ENCODE measurements at places on chromosomes 6 and 20.

GRCh38 chr6:150198532-150198931 is 55.7 kb downstream of the PPP1R14C start:
- no peak for DNase-seq

GRCh38 chr6:77361018-77361417 is 102.3 kb downstream of the HTR1B start:
- DNase-seq: no peak

DNA sequence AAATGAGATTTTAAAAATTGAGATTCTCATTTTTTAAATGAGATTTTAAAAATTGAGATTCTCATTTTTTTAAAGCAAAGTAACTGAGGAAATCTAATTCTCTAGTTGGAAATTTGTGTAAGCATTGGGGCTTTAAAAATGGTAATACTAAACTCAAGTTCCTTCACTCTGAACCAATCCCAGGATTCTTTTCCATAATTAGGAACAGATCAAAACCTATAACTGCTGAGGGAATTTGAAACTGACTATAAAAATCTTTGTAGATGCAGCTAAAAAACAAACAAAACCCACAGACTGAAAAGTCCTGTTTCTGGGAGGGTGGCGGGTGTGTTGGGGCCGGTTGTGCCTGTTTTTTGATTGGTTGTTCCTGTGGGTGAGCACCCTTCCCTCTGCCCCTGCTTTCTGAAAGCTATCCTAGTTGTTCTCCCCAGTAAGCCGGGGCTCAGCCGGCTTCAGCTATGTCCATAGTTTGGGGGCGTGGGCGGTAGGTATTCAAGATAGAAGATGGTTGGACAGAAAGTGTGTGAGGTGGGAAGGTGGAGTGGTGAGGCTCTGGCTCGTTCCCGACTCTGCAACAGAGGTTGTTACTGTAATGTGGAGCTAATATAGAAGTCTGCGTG is 49.3 kb downstream of the GFRA4 start:
- DNase-seq: no peak

GRCh38 chr6:111417946-111418345 is 65.1 kb downstream of the REV3L start:
- no peak for DNase-seq

GRCh38 chr6:29591677-29592076 is 6.8 kb downstream of the OR2H2 start:
- no peak for DNase-seq

- no peak for DNase-seq
Observed at GRCh38 chr6:13066050-13066449, 262.3 kb downstream of the TBC1D7 start.

DNA sequence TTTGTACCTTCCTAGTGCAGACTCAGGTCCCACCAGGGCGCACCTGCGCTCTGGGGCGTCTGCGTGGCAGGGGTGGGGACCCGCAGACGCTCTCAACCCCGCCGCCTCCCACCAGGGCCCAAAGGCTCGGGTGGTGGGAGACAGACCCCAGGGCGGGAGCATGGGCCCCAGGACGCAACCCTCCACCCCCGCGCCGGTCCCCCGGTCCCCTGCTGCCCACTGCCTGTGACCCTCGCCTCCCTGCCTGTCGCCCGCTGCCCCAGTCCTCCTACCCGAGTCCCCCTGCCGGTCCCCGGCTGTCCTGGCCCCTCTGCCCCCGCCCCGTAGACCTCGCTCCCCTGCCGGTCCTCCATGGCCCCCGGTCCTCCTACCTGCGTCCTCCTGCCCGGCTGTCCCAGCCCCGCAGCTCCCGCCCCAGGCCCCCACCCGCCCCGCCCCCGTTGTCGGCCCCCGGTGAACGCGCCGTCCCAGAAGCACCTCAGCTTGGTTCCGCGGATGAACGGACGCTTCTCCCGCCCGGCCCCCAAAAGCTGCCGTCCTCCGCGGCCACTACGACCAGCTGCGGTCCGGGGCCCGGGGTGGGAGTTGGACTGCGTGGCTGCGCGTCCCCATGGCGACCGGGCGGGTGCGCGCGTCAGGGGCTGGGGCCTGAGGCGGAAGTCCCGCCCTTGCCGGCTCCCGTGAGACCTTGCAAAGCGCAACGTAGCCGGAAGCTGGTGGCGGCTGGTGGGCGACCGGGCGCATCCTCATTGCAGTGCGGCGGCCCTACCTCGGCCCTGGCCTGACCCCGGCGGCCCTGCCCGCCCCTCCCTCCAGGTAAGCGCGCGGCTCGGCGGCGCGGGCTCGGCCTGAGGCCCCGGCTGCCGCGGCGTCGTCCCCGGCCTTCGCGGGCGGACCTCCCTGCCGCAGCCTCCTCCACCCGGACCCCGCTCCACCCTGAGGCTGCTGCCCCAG is at the start of gene ARFGAP1:
Gene ARFGAP1 (plus strand): TSS at position 709 of the 954 bp plus-strand sequence. CDS start 2,768 bp downstream, outside the sequence.
- peak; percentile 92 for DNase-seq

GRCh38 chr6:166697113-166697512 is 70.1 kb upstream of the RPS6KA2 start:
- DNase-seq: peak; percentile 36

DNA sequence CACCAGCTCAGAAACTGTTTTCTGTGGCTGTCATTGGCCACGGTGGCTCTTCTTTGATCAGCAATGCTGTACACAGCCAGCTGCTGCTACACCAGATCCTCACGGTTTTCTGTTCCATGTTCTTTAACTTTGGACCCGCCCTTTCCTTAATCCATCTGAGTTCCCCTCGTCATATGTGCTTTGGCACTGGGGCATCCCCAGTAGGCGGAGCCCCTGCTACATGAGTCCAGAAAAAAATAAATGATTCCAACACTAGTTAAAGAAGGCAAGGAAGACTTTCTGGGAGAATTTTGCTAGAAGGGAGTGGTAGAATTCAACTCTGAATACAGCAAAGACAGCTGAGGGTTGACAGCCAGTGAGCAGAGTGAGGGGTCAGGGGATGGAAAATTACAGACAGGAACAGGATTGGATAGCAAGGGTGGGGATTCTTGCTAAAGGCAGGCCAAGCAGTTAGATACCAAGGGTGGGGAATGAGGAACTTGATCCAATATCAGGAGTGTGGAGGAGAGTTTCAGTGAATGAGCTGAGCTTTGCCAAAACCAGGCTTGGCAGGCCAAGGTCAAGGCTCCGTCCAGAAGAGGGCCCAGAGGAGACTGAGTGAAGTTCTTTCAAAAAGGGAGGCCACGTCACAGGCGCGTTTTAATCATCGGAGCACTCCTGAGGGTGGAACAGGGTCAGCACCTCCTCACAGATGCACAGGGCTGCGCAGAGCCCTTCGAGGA is 391.8 kb downstream of the CDH4 start:
- no peak for DNase-seq

- DNase-seq: peak; percentile 36
Observed at GRCh38 chr6:144286503-144287393, 1.6 kb downstream of the UTRN start.

DNA sequence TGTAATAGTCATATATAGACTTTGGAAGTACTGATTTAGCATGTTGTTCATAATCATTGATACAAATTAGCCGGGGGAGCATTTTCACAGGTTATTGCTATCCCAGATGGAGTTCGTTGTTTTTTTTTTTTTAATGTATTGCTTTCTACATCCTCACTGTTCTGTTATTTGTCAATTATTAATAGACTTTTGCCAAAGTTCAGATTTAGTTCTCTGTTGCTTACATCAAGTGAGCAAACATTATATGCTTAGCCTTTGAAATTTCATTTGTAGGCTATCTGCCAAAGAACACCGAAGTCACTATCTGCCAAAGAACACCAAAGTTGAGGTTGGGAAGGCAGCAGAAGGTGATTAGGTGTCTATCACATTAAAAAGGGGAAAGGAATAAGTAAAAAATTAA is at the start of gene HAO1:
Gene HAO1 (minus strand): TSS at position 118 of the 400 bp plus-strand sequence. CDS start 36 bp downstream, at position 82.
- no peak for DNase-seq

DNA sequence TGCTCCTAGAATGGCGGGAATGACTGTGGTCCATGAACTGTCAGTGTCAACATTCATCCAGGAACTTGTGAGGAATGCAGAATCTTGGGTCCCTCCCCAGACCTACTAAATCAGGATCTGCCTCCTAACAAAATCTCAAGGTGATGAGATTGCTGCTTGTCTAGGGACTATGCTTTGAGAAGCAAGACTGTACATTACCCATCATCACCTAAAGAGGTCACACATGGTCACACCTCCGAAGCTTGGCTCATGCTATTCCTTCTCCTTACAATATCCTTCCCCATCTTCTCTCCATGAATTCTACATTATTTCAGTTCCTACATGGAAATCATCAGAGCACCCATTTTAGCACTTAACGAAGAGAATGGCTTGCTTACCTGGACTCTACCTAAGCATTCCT is 102.3 kb upstream of the JARID2 start:
- no peak for DNase-seq

- DNase-seq: no peak
Observed at GRCh38 chr6:100084316-100084990, 90.4 kb upstream of the MCHR2 start.

- DNase-seq: no peak
Observed at GRCh38 chr6:73455865-73456629, 4.0 kb upstream of the CGAS start.

- peak; percentile 25 for DNase-seq
Observed at GRCh38 chr6:122758927-122759334, 20.6 kb upstream of the FABP7 start.

DNA sequence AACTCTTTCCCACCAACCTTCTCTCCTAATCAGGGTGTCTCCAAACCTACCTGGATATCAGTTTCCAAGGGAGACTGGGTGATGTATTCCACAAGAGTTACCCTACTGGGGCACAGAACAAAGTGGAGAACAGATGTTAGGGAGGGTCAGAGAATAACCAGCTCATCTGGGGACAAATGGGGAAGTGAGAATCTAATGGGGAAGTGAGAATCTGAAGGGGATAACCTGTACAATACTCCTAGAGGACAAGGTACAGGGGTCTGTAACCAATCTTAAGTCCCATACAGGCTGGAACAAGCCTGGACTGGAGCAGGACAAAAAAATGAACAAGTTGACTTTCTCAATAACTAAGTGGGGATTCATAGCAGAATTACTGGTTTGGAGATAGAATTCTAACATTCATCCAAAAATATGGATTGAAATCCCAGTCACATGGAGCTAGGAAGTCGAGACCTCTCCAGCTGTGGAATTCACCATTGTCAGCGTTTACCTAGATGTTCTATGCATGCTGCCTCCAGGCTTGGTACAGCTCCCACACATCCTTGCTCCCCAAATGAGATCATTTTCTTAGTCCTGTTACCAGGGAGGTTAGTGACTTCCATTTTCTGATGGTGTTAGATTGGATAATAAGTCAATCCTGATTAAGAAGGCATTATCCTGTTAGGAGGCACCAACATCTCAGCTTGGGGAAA is 214.8 kb upstream of the MOCS1 start:
- peak; percentile 86 for DNase-seq

DNA sequence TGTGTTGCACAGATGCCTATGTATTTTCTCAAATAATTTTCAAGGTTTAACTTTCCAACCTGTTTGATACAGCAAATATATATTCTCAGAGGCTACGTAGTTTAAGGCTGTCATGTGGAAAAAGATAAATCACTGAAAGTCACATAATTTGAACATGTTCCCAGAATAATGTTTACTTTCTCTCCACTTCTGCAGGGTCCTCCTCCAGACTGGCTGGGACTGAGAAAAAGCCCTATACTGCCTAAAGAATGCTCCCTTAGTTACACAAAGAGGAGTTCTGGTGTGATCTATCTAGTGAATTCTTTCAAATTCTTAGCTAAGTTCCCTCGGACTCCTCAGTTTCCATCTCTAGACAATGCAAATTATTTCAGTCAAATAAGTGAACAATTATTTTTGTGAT is 411.0 kb downstream of the C6orf118 start:
- no peak for DNase-seq

- DNase-seq: peak; percentile 81
Observed at GRCh38 chr6:30357678-30358540, 13.0 kb downstream of the RPP21 start.

DNA sequence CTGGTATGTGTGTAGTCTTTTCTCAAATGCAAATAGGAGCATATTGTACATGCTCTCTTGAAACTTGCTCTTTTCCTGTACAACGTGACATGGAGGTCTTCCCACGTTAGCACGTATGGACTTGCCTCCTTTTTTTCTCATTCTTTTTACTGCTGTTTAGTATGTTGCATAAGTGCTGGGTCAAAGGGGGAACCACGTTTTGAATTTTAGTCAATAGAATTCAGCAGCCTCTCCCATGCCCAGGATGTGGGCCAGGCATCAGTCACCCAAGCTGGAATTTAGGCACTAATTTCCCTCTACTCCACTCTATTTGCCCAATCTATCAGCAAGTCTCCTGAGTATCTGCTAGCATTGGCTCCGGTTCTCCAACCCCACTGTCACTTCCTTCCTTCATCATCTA is 41.5 kb upstream of the RNF24 start:
- DNase-seq: no peak

- no peak for DNase-seq
Observed at GRCh38 chr20:12677925-12678324, 330.8 kb upstream of the SPTLC3 start.

DNA sequence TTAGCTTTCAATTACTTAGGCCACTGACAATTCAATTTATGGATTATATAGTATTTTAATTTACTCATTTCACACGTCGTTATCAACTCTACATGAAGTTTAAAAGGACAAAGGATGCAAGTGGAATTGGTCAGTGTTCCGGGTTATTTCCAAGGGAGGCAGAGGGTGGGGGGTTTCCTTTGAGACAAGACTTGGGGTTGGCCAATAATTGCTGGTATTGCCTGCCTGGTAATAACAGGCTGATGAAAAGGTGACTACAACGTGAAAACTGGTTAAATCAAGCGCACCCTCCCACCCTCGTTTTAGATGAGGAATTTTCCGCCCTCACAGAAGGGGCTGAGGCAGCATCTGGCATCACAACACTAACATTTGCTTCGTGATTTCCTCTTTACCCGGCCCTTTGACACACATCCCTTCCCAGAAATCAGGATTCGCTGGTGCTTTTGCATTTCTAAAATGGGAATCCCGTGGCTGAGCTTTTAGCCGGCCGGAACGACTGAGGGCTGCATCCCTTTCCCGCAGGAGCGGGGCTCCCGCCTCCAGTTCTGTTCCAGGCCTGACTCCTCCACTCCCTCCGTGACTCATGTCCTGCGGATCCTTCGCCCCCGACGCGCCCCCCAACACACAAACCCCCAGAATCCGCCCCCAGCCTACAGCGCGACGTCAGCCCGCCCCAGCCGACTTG is 999 bp upstream of the PIM1 start:
- peak; percentile 60 for DNase-seq

DNA sequence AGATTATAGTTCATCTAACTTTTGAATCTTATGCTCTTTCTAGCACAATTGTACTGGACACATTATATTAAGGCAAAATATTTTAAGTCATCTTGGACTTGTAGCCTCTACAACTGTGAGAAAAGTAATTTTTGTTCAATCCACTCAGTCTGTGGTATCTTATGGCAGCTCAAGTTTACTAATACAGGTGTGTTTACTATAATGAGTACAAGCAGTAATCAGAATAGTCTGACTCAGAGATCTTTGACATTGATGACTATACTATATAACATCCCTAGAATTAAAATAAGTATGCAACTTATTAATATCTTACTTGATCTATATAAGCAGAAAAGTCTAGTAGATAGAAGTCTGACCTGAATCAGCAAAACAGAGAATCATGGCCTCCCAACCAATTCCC is 40.7 kb upstream of the PRSS16 start:
- no peak for DNase-seq

DNA sequence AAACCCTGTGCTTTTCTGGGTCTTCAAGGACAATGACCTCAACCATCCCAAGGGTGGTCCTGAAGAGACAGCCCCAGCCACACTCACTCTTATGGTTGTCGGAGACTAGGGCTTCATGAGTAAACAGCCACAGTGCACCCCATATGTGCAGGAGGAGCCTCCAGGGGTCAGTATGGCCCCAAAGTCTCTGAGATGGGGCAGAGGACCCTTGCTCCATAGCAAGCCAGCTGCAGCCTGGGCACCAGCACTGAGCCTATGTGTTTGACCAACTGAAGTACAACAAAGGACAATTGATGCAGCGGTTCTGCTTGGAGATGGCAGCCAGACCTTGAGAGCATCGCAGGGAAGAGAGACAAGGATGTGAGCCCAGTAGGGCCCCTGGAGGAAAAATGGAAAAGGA is 112.2 kb downstream of the LRFN2 start:
- DNase-seq: no peak
